ENCODE measurements at places on chromosomes 4 and X.

DNA sequence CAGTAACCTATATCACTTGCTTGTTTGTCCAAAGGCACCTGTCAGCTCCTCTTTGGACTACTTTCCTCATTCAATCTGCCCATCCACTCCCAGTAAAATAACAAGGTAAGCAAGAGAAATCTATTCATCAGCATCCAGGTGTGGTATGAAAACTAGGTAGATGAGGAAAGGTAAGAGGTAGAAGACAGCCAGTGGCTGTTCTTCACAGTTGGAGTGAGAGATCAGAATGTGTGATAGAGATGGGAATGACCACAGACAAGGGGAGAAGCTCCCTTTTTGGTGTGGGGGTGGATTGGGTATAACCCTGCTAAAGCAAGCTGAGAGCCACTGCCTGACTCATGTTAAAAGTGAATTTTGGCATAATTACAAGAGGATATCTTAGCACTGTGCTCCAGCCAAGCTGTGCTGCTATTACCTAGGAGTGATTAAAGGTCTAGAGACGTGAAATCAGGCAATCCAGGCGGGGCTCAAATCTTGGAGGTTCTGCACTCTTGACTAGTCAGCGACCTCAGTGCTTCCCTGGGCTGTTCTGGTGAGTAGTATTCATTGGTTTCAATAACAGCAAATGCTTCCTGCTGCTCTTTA lies 28.1 kb upstream of the RASL11B start:
- DNase-seq, result no peak

GRCh38 chrX:83508006-83508405 lies at the start of gene POU3F4:
TSS of gene POU3F4 (plus strand) at chrX:83508290. CDS start at chrX:83508325, 35 bp downstream.
- no peak for DNase-seq

- no peak for DNase-seq
Observed at GRCh38 chr4:183142571-183143550, 43.8 kb downstream of the WWC2 start.

- no peak for DNase-seq
Observed at GRCh38 chr4:179768996-179769395, 2326.8 kb upstream of the AGA start.

DNA sequence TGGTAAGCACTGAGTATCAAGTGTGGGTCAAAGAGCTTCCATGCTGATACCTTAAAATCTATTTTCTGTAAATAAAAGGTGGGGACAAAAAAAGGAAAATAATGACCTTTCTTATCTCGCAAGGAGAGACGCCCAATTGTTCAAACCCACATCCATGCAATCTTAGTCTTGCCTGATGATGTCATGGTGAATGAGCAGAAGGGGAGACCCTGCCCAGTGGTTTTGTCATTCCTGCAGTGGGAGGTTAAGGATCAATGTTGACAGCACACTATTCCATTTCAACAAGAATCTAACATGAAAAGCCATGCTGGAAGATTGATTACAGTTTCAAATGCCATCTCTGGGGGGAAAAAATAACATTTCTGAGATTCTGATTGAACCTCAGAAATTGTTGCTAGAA lies 40.7 kb upstream of the PUDP start:
- DNase-seq, result no peak

DNA sequence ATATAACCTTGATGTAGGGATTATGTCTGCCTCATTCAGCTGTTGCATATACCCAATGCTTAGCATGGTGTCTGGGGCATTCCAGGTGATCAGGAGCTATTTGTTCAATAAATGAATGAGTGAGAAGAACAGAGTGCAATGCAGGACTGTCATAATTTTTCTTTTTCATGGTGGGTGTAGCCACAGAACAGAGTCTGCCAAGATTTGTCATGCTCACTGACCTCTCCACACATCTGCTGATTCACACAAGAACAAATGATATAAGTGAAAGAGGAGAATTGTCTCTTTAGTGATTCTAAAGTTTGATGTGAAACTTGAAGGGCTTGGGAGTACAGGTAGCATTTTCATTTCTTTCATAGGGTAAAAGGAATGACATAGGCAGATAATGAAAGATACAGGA lies 64.4 kb upstream of the TEX13D start:
- no peak for DNase-seq

GRCh38 chrX:106007815-106008214 lies 30.7 kb downstream of the SERPINA7 start:
- no peak for DNase-seq

DNA sequence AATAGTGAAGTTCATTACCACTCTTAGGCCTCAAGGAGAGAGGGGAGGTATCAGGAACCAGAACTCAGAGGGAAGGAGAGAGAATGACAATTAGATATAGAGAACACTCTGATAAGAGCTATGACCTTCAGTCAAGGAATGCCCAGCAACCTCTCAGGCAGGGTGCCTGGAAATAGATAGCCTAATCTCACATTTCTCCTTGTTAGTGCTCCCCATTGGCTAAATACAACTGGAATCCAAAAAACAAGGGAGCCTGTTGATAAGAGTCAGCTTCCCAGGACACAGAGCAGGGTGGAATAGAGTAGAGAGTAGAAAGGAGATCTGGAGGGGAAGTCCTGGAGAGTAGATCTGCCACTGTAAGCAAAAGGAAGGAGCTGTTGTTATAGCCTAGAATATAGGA lies 62.1 kb downstream of the DCX start:
- no peak for DNase-seq

DNA sequence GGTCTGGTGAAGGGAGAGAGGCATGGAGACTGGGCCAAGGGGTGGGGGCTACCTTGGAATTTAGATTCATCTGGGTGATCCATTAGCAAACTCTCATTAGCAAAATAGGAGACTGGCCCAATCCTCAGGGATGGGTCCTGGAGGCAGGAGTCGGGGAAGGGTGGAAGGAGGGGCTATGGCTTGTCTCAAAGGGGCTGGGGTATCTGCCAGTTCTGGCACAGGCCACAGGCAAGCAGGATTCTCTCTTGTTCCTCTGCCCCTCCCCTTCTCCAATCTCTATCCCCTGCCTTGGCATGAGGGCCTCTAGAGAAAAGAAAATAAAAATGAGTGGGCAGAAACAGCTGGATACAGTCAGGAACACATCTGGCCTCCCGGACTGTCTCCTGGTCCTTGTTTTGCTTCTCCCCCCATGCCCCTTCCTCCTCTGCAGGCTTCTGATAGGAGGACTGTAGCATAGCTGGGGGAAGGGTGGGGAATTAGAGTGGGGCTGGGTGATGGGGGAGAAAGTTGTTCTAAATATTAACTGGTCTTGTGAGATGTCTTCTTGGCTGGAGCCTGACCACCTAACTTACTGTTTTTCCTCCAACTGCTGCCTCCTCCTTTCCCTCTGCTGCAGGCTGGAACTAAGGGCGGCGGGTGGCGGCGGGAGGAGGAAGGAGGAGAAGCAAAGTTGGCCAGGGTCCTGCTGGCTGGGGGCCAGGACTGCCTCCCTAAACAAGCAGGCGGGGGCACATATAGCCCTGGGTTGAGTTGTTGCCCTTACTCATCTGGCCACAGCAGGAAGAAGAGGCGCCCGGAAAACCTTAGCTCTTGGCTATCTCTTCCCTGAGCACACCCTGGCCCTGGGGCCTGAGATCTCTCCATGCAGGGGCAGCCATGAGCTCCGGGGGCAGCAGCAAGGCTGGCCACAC lies 53.3 kb upstream of the LAS1L start:
- no peak for DNase-seq

GRCh38 chrX:80667967-80668366 lies 141.7 kb downstream of the BRWD3 start:
- no peak for DNase-seq

DNA sequence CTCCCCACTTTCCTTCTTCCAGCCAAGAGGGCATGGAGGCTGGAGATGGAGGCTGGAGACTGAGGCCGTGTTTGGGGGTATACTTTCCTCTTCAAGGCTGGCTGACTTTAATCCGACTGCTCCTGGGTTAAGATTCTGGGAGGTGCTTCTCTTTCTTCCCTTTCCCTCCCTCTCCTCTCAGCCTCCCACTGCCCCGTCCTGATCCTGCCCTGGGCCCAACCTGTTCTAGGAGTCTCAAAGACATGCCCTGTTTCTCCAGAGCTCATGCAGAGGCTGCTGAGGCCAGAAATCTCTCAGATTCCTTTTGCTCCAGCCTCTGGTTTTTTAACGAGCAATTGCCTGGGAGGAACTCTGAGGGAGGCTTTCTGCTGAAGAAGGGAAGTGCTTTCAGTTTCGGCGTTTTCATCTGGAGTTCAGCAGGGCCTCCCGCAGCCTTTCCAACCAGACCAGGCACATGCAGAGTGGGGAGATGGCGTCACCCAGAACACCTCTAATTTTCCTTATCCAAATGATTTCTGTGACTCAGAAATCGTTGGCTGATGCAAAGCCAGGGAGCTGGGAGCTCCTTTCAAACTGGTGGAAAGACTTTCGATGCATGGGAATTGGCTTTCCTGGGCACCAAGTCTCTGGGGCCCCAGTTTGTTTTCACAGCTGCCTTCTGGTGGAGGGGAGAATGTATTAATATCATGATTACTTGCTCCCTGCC lies 34.5 kb upstream of the FAM9C start:
- no peak for DNase-seq

- DNase-seq, result no peak
Observed at GRCh38 chr4:97507587-97508245, 635.6 kb downstream of the STPG2 start.

GRCh38 chr4:6573986-6574746 lies 823 bp upstream of the MAN2B2 start:
- no peak for DNase-seq

DNA sequence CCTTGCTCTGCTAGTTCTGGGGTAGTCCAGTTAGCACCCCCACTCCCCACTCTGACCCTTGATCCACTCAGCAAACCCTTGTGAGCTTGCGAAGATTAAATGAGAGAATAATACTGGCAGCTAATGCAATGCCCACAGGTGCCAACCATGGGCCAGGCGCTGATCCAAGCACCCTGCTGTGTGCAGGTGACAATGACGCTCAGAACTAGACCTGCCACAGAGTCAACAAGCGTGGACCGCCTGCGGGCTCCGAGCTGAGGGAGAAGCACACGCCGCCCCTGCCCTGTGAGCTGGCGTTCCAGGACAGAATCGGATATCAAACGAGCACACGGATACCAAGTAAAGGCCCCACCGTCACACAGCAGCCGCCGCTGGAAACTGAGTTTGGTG lies 129.2 kb downstream of the FAM53A start:
- DNase-seq, result no peak

DNA sequence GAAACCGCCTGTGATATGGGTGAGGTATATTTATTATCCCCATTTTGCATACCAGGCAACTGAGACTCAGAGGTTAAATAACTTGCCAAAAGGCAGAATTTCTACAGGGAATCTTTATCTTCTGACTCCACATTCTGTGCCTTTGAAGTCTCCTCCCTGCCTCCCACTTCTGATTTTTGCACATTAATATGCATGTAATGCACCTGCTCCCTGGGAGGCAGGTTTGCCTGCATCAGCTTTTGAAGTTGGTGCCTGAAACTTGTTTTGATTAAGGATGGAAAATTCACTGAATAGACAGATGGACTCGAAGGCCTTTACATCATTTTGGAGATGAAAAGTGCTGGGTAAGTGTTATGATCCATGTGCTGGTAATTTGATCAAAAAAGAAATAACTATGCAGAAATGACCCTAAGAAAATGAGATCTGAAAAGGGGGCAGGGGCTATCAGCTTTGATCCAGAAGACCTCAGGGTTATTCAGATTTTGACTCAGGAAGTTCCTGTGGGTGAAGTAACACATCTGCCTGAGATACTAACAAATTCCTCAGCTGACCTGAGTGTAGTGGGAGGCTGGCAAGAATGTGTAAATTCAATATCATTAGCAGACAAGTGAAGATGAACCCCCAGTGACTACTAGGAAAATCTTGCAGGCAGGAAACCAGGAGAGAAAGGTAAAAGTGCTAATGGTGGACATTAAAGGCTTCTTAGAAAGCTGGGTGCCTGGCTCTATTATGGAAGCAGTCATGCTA lies 167.5 kb upstream of the BOD1L1 start:
- no peak for DNase-seq

- no peak for DNase-seq
Observed at GRCh38 chr4:79235095-79235494, 90.8 kb downstream of the NAA11 start.

DNA sequence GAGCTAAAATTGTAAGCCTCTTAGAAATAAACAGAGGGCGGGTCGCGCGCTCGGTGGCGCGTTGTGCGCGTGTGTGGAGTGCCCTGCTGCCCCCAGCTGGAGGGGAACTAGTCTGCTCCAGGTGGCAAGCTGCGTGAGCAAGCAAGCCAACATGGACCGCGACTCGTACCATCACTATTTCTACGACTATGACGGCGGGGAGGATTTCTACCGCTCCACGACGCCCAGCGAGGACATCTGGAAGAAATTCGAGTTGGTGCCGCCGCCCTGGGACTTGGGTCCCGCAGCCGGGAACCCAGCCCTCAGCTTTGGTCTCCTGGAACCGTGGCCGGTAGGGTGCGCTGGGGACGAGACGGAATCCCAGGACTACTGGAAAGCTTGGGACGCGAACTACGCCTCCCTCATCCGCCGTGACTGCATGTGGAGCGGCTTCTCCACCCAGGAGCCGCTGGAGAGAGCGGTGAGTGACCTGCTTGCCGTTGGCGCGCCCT lies 66.1 kb downstream of the DNAAF6 start:
- DNase-seq, result no peak

DNA sequence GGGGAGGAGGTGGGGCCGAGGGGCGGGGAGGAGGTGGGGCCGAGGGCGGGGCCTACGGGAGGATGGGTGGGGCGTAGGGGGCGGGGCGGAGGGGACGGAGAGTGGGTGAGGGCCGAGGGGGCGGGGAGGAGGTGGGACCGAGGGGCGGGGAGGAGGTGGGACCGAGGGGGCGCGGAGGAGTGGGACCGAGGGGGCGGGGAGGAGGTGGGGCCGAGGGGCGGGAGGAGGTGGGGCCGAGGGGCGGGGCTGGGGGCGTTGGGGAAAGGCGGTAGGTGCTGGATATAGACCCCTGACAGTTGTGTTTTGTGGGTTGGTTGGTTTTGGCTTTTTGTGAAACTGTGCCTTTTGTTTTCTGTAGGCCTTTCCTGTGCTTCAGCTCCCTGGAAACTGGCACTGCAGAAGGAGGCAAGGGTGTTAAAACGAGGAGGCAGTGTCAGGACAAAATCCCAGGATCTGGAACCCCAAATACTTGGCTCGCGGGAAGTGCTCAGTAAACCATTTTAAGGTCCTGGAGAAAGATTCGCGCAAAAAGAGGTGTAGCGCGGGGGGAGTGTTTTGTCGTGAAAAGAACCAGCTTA lies 580 bp upstream of the MMGT1 start:
- peak; percentile 71 for DNase-seq

- DNase-seq, result no peak
Observed at GRCh38 chr4:172657081-172657480, 511.5 kb upstream of the GALNT7 start.

DNA sequence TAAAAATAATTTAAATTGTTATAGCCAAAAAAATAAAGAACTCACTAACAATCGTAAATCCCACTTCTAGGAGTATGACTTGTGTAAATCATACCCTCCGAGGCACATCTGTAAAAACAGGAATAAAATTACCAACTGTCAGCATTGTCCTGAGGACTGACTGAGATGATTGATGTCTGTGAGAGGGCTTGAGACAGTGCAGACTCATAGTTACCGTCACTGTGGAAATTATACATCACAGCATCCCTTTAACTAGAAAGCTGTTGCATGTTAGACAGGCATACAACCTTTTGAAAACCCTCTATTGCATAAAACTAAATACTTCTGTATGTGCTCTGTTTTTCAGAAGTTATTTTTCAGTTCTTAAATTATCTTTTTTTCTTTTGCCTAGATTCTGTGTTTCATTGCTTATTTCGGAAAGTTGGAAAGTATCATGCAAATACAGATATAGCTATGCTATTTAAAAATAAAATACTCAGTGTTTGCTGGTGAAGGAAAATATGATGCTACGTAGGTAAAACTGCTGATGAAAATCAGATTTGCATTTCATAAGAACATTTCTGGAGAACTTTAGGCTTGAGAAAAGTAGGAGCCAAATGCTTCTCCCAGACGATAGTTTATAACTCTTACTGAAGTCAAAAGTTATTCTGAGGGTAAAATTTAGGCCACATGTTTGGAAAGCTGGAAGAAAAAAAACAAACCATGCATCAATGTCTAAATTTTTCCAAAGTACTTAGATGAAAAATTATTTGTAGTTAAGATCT lies 13.6 kb upstream of the RBPJ start:
- no peak for DNase-seq

All from activated CD4-positive, CD25-positive, alpha-beta regulatory T cell (primary cell).